AG10803 (cell line): ENCODE measurements at places on chromosomes 3 and 15.

DNA sequence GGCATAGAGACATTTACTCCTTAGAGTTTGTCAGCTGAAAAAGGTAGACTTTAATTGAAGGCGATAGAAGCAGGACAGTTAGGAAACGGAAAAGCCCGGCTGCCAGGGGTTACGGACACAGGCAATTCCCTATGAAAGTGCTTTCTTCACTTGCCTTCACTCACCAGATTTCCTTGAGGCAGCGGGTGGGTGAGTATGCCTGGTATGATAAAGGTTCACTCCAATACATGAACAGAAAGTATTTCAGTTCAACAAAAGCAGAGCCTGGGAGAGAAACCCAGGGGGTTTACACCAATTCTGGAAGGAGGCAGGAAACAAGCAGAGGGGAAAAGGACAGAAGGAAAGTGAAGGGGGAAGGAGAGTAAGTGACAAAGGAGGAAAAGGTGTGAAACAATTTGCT, 53.9 kb downstream of the QTRT2 start:
- DNase-seq: no peak

- DNase-seq: no peak
These were observed 8.6 kb upstream of the NME9 start for GRCh38 chr3:138338244-138338643.

DNA sequence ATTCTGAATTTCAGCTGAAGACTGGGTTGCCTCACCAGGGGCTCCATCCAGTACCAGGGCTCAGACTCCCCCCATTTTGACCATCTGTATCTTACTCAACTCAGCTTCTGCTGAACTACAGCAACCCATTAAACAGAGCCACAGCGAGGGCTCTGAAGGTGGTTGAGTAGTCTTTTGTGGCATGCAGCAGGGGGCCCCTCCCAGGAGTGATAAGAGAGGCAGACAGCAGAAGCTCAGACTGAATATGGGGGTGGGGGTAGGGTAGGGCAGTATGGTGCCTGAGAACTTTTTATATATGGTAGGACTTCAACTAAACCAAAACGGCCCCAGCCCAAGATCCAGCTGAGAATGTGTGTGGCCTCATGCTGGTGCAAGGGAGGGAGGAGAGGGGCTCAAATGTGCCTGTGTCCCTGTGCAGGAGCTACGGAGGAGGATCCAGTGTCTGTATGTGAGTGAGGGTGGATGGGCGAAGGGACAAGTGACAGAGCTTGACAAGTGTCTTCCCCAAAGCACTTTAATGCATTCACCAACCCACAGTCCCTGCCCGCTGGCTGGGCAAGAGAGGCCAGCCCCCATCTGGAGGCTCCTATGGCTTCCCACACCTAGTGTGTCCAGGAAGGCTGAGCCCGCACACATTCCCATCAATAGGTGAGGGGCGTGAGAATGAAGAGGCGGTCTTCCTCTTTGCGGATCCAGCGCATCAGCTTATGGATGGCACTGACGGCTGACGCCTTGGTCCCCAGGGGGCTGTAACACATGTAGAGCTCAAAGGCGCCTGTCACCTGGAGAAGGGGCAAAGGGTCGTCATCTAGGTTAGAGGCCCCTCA, 4.9 kb upstream of the MST1R start:
- DNase-seq: no peak

GRCh38 chr3:175432376-175433025, 573.4 kb downstream of the NAALADL2 start:
- peak; percentile 69 for DNase-seq

GRCh38 chr3:16534640-16535262, 21.3 kb upstream of the RFTN1 start:
- DNase-seq: no peak

GRCh38 chr15:89021224-89021623, 67.0 kb upstream of the ABHD2 start:
- peak; percentile 81 for DNase-seq
